ENCODE measurements at places on chromosomes 13 and 19.

GRCh38 chr13:60150538-60150937 is 13.2 kb downstream of the DIAPH3 start:
- no peak for DNase-seq

DNA sequence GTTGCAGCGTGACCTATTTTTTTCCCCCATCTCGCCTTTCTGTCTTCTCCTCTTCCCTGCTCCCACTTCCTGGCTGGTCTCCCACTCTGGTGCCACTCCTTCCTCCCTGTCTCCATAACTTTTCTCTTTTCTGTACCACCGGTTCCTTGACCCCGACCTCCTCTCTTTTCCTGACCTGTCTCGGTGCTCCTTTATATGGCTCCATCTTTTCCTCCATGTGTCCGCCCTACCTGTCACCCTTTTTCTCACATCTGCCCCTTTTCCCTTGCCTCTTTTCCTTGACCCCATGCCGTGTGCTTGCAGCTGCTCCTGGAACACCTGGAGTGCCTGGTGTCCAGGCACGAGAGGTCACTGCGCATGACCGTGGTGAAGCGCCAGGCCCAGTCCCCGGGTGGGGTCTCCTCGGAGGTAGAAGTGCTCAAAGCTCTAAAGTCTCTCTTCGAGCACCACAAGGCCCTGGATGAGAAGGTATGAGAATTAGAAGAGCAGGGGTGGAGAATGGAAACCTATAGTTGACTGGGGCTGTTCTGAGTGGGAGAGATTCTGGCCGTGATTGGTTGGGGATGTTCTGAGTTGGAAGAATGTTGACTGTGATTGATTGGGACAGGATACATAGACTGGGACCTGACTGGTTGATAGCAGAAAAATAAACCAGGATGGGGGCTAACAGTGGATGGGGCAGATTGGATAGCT is 9.3 kb downstream of the PPFIA3 start:
- DNase-seq: peak; percentile 77

- no peak for DNase-seq
Measured at GRCh38 chr13:109783815-109784589, 2.4 kb downstream of the IRS2 start.

DNA sequence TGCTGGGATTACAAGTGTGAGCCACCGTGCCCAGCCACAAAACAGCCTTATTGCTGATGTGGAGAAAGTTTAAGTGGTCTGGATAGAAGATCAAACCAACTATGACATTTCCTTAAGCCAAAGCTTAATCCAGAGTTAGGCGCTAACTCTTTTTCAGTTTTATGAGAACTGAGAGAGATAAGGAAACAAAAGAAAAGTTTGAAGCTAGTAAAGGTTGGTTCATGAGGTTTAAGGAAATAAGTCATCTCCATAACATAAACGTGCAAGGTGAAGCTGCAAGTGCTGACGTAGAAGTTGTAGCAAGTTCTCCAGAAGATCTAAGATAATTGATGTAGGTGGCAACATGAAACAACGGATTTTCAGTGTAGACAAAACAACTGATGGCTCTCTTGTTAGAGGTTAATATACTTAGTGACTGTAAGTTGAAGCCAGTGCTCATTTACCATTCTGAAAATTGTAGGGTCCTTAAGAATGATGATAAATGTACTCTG is 41.6 kb downstream of the ZMYM2 start:
- DNase-seq: no peak

DNA sequence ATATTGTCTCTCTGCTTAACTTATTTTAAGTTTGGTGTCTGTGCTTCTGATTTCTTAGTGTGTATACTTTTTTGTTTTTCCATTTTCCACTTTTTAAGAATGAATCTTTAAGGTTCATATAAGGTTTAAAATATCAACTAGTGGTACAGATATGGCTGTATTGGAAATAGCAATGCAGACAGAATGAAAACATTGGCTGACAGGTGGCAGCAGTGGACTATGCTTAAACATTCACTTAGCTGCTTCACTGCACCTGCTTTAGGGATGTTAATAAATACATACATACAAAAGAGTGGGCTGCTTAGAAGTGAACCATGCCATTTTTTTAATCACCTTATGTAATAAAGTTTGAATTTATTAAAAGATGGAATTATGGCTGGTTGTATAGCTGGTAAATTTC is 27.3 kb downstream of the TM9SF2 start:
- no peak for DNase-seq

- no peak for DNase-seq
Measured at GRCh38 chr13:113887700-113888201, 23.9 kb upstream of the GAS6 start.

DNA sequence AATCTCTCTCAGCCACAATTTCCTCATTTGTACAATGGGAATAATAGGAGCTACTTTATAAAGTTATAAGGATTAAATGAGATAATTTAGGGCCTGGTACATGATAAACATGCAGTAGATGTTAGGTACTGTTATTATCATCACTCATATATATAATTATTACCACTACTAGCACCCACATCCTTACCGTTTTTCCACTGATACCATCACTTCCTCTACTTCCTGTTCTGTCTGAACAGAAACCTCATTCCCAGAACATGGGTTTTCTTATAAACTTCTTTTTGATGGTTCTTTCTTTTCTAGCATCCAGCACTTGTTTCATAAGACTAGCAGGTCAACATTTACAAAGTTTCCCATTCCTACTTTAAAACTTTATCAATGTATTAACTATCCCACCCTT is 6.3 kb downstream of the CDADC1 start:
- DNase-seq: no peak

DNA sequence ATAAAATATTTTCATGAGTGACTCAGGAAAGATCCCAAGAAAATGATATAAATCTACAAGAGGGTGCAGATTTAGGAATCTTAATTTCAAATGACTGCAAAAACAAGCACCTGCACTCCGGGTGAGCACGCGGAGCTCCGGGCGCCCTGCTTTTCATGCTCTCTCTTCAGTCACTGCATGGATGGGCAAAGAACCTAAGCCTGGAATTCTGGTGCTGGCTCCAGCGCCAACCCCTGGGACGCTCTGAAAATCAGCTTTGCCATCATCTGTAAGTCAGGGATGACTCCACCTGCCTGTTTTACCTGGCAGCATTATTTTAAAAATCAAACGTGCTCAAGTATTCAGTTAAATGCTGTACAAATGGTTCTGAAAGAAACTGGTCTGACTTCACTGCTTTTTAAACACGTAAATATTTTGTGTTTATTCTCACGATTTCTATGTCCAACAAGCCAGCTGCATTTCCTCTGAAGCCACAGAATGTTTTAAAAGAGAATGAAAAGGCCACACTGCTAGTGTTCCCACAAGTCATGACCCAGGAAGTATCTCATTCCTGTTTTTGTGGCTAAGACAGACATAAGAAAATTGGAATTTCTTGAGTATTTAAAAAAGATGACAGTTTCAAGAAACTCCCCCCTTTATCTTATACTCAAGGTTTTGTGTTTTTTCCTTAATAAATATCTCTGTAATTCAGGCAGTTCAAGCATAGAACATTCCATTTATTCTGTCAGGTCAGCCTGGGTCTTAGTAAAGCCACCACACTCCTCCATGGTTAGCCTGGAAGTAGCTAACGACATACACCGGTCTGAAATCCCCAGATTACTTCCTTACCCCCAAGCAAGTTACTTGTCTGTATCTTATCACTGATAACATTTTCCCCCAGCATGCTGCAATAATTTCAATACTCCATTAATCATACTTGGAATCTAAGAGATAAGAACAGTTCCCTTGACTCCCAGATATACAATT is 81.1 kb downstream of the COL4A1 start:
- DNase-seq: no peak

GRCh38 chr13:48528720-48529119 is 4.2 kb downstream of the RCBTB2 start:
- DNase-seq: no peak

DNA sequence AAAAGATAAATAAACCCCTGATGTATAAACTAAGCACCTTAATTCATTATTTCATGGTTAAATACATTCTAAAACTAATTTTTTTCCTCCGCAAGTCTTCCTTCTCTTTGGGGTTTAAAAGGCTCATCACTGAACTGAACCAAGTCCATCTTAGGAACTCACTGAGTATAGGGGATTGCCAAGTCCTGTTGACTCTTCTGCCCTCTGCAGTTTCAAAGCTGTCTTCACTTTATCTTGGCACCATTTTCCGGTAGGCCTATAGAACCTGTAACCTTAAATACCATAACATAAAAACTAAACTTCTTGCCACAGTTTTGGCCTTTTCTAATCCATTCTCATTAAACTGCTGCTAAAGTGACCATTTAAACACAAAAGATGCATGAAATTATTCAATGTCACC is 66.5 kb upstream of the USPL1 start:
- DNase-seq: no peak

- no peak for DNase-seq
Measured at GRCh38 chr19:870963-871401, 11.5 kb downstream of the CFD start.

DNA sequence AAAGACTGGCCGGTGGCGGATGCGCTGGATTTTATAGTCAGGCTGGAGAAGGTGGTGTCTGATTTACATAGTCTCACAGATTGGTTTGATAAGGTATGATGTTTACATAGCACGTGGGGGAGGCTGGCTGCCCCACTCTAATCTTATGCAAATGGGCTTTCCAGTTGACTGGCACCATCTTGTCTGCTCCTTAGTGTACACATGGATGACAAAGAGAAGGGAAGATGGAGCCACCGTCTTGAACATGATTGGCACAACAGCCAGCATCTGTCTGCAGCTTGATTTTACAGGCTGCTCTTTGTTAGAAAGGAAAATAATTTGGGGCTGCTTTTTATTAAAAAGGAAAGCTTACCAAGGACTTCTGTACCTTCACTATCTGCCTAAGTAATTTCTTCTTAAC is 265.2 kb upstream of the MAB21L1 start:
- DNase-seq: no peak

- no peak for DNase-seq
Measured at GRCh38 chr19:28345811-28346210, 867.1 kb downstream of the UQCRFS1 start.

DNA sequence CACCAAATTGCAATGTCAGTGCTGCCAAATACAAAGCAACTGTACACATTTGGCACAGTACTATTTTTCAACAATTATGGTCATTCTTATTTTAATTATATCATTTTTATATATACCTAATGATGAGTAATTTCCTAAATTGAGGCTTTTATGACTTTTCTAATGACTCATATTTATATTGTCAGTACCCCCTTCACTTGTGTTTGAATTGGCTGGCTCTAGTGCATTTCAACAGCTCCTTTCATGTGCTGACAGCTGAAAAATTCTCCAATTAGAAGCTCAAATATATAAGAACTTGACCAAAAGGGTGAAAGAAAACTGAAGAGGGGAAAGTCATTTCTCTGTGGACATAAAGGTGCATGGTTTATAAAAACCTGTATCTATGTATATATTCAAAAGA is 263.3 kb downstream of the SLITRK1 start:
- DNase-seq: no peak

- DNase-seq: no peak
Measured at GRCh38 chr19:24069905-24070657, 16.9 kb upstream of the ZNF254 start.

DNA sequence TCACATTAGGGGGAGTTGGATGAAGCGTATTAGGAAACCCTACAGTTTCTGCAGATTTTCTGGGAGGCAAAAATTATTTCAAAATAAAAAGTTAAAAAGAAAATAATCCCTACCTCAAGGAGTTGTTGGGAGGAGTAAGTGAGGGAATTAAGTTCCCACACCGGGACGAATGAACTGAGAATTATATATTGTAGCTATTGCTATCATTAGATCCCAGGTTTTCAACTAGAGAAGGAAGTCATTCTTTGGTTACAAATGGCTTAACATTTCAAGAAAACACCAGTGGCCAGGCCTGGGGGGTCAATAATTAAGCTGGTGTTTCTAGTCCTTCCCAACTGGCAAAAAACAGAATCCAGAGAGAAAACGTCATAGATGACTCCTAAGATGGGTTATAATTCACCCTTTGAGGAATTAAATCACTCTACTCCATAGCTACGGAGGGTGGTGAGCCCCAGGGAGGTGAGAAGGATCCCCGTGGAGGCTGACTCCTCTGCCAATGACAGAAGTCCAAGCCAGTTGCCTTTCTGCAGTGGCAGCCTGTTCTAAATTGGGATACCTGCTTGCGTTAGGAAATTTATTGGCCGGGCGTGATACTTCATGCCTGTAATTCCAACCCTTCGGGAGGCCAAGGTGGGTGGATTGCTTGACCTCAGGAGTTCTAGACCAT is 1.2 kb upstream of the MYDGF start:
- DNase-seq: no peak

DNA sequence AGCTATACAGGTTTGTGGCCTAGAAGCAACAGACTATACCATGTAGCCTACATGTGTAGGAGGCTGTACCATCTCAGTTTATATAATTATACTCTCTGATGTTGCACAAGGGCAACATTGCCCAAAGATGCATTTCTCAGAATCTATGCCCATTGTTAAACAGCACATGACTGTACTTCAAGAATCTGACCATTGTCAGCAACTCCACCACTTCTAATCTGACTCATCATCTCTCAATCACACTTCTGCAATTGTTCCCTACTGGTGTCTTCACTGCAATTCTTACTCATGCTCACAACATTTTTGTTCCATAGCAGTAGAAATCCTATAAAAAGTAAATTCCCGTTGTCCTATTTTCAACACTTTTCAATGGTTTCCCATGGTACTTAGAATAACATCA is 63.9 kb upstream of the ATXN8OS start:
- no peak for DNase-seq

- no peak for DNase-seq
Measured at GRCh38 chr19:6590258-6590826, 608 bp downstream of the CD70 start.

GRCh38 chr13:63999614-64000305 is 2584.1 kb upstream of the PCDH20 start:
- DNase-seq: no peak

GRCh38 chr13:113764793-113765563 is 6.0 kb downstream of the TMEM255B start:
- no peak for DNase-seq

- DNase-seq: no peak
Measured at GRCh38 chr19:40600570-40601133, 517 bp upstream of the LTBP4 start.

GRCh38 chr13:29439601-29440388 is 155.7 kb downstream of the SLC7A1 start:
- no peak for DNase-seq

DNA sequence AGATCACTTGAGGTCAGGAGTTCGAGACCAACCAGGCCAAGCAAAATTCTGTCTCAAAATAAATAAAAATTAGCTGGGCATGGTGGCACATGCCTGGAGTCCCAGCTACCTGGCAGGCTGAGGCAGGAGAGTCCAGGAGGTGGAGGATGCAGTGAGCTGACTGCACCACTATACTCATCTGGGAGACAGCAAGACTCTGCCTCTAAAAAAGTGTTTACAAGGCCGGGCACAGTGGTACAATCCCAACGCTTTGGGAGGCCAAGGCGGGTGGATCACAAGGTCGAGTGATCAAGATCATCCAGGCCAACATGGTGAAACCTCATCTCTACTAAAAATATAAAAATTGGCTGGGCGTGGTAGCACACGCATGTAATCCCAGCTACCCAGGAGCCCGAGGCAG is 4.2 kb upstream of the DAPK3 start:
- DNase-seq: no peak

GRCh38 chr19:13022859-13023636 is 27.8 kb downstream of the NFIX start:
- peak; percentile 96 for DNase-seq

GRCh38 chr13:93025984-93026383 is 200.6 kb upstream of the GPC6 start:
- no peak for DNase-seq

- no peak for DNase-seq
Measured at GRCh38 chr13:23159760-23160637, 20.8 kb upstream of the SGCG start.

GRCh38 chr19:51614789-51615188 is 15.4 kb downstream of the SIGLEC5 start:
- no peak for DNase-seq

GRCh38 chr19:4693471-4694121 is 23.5 kb upstream of the MYDGF start:
- no peak for DNase-seq
